ENCODE measurements at places on chromosomes 6 and 20.

GRCh38 chr6:142863981-142864380 is 81.0 kb downstream of the HIVEP2 start:
- ATAC-seq: no peak

GRCh38 chr20:37886851-37887297 is 16.1 kb upstream of the VSTM2L start:
- ATAC-seq: no peak

DNA sequence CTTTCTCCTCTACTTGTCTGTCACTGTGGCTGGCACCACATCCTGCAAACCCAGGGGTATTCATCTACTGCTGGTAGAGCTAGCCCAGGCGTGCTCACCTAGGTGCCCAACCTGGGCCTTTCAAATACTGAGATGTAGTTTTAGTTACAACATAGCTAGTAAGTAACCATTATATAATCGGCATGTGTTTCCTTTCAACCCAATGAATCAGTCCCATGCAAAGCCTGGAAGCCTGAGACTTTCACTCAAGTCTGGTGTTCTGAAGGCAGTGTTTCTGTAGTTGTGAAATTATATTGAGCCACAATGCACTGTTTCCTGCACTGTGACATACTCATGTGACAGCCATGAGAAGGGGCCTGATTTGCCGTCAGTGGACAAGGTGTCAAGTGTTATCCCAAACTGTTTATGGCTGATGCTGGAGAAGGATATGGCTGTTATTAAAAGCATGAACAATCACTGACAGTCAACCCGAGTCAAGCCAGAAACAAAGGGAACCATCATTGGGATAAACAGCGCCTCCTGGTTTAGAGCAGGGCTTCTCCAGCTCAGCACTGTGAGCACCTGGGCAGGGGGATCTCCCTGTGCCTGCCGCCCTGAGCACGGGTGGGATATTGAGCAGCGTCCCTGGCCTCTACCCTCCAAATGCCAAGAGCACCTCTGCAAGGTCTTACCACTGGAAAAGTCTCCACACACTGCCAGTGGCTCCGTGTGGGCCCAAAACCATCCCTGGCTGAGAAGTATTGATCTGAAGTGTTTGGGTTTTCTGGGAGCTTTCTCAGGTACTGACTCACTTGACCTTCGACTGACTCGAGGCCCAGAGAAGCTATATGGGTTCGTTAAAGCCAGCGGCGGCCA is 1.6 kb downstream of the PSMA7 start:
- peak; percentile 41 for ATAC-seq

DNA sequence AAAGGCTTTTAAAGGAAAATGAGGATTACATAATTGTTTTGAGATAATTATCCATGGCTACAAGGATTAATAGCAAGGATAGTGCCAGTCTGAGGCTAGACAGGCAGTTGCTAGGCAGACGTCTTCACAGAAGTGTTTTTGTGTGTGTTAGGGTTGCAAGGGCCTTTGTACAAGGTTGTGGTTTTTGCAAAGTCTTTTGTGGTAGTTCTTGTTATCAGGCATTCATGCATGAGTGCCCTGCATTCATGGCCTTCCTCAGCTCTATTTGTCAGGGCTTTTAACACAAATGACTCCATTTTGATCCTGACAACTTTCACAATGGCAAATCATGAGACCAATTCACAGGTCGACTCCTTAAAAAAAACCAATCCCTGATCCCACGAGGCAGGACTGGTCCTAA is 68.1 kb upstream of the TXNDC5 start:
- ATAC-seq: no peak

GRCh38 chr20:2804041-2804828 is 3.8 kb upstream of the CPXM1 start:
- no peak for ATAC-seq

GRCh38 chr20:23180451-23180921 is 94.4 kb upstream of the CD93 start:
- ATAC-seq: peak; percentile 12
